WTC11 (cell line): ENCODE measurements at places on chromosomes 5 and 9.

GRCh38 chr9:124490004-124490403 is 17.2 kb downstream of the NR5A1 start:
- DNase-seq, result no peak

- DNase-seq, result no peak
Observed at GRCh38 chr5:160799184-160799583, 52.8 kb downstream of the ATP10B start.

DNA sequence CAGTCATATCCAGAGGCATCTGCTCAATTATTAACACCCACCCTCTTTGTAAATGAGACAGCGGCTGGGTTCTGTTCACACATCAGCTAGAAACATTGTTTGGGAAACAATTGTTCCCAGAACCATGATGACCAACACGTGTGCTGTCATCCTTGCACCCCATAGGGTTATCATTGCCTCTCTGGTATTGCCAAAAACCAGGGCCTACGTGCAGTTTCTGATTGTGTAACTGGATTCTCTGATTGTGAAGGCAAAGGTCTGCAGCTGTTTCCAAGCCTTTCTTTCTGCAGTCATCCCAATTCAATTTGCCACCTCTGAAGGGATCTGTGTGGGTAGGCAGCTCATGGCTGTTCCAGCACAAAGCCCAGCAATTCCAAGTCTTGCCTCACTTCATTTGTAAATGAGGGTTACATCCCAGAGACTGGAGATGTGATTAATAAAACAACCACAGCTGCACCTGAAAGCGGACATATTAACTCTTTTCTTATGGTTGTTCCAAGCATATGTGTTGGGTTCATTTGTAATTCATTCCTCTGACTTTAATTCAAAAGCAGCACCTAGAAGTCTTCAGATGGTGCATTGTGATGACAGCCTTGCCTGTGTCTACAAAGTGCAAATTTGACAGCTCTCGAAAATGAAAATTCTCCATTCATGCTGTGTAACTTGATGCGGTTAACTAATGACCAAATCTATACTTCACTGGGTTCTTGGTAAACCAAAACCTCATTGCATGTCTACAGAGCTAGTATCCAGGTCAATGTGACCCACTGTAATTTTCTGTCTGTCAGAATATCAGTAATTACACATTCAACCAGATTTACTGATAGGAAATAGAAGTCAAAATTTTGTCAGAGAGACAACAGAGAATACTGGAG is 66.6 kb downstream of the YIPF5 start:
- DNase-seq, result no peak

GRCh38 chr9:21028466-21028865 is 3.0 kb downstream of the HACD4 start:
- no peak for DNase-seq

GRCh38 chr9:16062542-16063240 is 509.8 kb downstream of the CCDC171 start:
- no peak for DNase-seq

DNA sequence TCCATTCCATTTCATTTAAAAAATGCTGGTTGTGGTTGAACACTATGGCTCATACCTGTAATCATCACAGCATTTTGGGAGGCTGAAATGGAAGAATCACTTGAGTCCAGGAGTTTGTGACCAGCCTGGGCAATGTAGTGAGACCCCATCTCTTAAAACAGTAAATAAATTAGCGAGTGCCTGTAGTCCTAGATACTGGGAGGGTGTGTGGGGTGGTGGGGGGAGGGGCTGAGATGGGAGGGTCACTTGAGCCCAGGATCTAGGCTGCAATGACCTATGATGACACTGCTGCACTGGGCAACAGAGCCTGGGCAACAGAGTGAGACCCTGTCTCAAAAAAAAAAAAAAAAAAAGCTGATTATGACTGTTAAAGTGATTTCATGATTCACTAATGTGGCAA is 29.1 kb downstream of the DDX46 start:
- DNase-seq, result no peak

DNA sequence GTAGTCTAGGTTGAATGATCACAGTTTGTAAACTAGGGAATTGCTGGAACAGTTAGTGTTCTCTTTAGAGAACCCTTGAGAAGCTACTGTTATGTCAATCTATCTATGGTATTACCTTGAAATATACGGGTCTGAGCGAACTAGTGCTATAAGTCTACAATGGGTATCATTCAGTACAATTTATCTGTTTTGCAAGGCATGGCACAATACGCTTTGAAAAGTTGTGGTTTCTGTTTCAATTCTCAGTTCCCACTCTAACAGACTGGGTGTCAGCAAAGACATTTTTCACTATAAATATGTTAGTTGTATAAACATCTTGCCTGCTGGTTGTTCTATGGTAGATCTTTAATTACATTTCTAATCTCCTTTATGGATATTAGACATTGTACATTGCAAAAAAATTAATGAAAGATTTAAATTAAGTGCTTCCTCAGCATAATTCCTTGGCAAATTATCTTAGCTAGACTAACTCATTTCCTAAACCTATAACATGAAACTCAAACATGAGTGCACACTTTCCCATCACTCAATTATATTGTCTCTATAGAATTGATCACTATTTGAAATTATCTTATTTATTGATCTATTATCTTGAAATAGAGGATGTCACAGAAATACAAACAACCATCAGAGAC is 24.9 kb upstream of the SLCO6A1 start:
- no peak for DNase-seq

DNA sequence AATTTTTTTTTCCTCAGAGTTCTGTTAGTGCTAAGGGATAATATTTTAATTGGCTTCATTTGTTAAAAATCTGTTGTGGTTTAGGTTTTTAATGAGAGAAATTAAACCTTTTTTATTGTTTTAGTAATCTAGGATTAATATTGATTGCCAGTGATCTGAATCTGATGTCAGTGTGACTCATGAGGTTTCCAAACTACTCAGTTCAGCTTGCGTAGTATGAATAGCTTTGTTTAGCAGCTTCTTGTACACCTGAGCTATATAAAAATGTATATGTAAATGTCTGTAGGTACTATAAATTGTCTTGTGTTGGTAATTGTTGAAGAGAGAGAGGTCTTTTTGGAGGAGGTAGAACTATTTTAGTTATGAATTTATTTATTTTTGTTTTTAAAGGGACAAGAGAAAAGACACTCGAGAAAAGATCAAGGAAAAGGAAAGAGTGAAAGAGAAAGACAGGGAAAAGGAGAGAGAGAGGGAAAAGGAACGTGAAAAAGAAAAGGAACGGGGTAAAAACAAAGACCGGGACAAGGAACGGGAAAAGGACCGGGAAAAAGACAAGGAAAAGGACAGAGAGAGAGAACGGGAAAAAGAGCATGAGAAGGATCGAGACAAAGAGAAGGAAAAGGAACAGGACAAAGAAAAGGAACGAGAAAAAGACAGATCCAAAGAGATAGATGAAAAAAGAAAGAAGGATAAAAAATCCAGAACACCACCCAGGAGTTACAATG is 26.3 kb downstream of the SREK1 start:
- DNase-seq, result no peak

DNA sequence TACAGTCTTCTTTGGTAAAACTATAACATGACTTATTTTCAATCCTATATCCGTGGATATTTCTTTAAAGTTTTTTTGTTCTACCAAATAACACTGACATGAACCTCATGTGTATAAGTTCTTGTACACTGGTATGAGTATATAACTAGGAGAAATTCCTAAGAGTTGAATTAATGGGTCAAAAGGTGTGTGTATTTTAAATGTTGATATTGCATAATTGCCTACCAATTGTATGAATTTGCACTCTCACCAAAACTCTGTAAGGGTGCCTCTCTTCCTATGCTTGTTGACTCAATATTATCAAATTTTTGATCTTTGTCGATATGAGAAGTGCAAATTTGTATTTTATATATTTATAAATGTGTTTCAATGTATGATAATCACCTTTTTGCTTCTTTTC is 22.9 kb upstream of the CCL21 start:
- DNase-seq, result no peak

GRCh38 chr5:36704131-36704530 is 97.7 kb downstream of the SLC1A3 start:
- DNase-seq, result no peak

DNA sequence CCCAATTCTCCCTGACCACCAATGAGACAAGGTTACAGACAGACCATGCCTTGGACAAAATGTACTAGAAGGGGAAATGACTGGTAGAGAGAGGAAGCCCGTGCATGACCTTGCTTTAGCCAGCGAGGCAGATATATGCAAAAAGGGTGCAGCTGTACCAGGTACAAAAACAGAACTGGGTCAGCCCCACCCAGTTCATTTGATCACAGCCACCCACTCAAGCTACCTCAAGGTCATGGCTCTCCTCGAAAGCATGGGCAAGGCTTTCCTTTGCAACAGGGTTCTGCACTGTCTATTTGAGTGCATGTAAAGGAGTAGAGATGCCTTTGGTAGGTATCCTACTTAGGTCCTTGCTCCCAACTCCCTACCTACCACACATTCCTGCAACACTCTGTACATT is 33.3 kb downstream of the TLE1 start:
- no peak for DNase-seq

DNA sequence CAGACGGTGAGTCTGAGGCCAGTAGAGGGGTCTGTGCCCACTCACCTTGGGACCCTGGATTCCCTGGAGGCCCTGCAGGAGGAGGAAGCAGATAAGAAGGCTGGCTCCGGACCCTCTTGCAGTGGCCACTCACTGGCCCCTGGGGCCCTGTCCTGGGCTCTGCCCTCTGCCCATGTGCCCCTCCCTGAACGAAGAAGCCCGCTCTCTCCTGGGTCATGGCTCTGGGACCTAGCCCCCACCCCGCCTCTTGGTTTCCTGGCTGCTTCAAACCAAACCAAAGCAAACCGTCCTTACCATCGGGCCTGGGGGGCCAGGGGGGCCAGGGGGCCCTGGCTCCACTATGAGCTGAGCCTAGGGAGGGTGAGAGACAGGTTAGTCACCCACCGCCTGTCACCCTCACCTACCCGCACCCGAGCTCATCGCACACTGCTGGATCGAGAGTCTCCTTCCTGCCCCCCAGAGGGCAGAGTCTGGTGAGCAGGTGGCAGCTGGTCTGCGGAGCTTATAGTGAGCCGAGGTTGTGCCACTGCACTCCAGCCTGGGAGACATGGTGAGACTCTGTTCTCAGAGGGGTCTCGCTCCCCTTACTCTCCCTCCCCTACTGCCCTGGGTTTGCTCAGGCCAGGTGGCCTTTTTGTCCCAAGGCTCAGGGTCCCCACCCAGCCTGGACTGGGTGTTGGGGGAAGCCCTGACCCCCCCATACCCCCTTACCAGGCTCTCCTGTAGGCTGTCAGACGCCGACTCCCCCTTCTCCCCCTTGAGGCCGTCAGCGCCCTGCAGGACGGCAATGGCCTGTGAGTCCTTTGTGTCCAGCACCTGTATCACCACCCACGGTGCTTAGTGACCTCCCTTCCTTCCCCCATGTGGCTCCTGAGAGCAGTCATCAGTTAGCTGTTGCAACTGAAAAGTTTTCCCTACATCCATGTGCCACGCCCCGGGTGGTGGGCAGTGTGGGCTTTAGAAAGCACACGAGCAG is 15.2 kb upstream of the PHYKPL start:
- DNase-seq, result no peak

DNA sequence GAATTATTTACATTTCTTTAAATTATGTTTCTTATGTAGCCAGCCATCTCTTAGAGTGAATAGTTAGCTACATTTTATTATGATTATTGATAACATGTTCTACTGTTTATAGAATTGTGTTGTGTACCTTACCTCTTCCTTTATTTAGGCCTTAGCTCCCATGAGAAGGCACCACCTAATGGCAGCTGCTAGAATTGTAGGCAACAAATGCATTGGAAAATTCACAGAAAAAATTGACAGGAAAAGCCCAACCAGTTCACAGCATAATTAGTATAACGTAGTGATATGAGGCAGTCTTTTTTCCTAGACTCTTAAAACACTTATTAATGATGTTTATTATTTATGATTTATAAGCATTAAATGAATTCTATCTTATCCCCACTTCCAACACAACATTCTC is 175.8 kb downstream of the WDR70 start:
- DNase-seq, result no peak

GRCh38 chr5:108678091-108678490 is 69.6 kb upstream of the FER start:
- no peak for DNase-seq

GRCh38 chr5:171633776-171634470 is 151.7 kb upstream of the SMIM23 start:
- no peak for DNase-seq

DNA sequence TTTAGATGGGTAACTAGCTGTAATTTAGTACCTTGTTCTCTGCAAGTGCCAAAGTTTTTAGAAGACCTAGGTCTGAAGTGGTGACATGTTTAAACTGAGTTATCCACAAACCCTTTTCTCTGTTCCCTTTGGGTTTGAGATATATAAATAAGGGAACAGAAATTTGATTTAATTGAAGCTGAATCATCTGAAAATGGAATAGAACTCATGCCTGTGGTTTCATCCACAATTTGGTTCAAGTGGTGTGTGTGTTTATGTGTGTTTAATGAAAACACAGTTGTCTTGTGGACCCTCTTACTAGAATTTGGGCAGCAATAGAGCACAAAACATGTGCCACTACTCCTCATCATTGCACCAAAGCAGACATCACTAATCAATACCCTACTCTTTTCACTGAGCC is 216.9 kb downstream of the GLIS3 start:
- DNase-seq, result no peak

GRCh38 chr5:171455522-171455921 is 36.1 kb downstream of the FGF18 start:
- DNase-seq, result no peak

DNA sequence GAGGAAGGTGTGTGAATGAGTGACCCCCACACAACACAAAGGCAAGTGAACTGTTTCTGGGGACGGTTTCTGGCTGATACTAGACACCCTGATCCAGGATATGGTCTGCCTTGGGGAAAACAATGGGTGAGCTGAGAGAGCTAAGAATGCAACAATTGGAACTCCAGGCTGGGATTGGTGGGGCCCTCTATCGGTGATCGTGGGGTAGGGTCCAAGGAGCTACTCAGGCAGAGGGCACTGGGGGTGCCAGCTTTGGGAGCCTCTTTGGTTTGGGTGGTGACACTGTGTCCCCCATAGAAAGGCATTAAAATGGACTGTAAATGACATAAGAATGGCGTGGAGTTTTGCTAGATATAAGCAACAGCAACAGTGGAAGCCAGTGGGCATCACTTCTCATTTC is 439.1 kb downstream of the DMAC1 start:
- DNase-seq, result peak; percentile 66

DNA sequence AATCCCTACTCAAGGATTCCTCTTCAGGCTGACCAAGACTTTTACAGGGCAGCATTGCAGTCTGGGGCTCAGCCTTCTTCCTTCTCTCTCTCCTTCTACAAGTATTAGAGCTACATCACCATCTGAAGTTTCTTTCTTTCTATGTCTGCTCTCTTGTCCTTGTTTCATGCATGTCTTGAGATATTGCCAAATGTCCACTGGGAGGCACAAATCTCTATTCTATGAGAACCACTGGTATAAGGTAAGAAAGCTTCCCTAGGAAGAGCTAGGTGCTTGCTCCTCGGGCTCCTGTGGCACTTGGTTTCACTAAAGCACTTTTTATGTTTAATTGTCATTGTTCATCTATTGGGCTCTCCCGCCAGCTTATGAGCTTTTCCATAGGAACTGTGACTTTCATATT is 289.2 kb upstream of the PCSK5 start:
- DNase-seq, result no peak

GRCh38 chr5:118703241-118703640 is 285.1 kb downstream of the DTWD2 start:
- DNase-seq, result no peak
